ENCODE measurements at places on chromosomes 12 and 14.

- peak; percentile 88 for DNase-seq
Observed at GRCh38 chr12:57737467-57738460, 778 bp downstream of the AGAP2 start.

DNA sequence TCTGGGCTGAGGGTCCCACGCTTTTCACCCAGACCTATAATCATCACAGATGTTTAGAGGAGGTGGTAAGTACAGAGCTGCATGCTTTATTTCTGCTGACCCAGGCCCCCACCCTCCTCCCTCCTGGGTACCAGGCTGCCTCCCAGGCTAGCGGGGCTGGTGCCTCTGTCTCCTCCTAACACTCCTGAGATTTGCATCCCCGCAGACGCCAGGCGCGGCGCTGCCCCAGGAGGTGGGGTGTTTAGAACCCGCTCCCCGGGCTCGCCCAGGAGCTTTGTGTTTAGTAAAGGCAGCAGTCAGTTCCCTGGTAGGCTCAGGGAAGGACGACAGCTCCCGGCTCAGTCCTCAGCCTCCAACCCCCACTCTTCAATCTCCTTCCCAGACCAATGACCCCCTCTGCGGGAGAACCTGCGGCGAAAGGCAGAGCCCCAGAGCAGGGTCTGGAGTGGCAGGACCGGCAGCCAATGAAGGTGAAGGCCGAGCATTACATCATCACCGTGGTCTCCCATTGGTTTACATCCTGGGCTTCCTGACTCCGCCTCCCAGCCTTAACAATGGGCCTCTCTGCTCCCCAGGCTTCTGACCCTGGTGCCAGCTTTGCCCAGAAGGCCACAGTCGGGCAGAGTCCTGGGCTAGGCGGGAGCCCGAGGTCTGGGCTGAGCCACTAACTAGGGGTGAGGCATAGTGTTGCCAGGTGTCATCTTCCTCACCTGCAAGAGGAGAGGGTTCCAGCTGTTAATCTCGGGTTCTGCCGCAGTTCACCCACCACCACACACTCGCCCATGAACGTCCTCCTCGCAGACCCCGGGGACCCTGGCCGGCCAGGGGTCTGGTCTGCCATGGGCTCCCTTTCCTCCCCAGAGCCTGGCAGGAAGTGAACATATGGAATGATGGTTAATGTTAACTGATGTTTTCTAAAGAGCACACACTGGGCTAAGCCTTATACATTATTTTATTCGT, 57.5 kb downstream of the CALM1 start:
- DNase-seq, result peak; percentile 99

DNA sequence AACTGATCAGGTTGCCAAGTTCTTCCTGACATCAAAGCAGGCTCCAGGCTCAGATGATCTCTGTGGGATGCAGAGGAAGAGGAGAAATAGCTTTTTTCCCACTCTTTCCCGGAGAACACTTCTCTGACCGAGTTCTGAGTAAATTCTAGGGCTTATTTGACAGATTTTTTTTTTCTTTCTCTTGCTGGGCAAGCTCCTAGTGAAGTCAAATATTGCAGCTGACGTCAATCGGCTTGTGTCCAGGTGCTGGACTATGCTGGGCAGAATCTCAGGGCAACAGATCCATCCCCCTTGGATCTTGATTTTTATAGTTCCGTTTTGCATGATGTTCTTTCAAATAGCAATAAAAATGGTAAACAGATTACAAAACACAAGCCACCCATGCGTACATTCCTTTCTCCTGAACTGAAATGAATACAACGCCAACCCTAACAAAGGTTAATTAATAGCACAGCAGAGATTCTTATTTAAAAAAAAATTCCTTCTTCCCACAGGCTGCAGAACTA, 182.2 kb downstream of the NOVA1 start:
- no peak for DNase-seq

DNA sequence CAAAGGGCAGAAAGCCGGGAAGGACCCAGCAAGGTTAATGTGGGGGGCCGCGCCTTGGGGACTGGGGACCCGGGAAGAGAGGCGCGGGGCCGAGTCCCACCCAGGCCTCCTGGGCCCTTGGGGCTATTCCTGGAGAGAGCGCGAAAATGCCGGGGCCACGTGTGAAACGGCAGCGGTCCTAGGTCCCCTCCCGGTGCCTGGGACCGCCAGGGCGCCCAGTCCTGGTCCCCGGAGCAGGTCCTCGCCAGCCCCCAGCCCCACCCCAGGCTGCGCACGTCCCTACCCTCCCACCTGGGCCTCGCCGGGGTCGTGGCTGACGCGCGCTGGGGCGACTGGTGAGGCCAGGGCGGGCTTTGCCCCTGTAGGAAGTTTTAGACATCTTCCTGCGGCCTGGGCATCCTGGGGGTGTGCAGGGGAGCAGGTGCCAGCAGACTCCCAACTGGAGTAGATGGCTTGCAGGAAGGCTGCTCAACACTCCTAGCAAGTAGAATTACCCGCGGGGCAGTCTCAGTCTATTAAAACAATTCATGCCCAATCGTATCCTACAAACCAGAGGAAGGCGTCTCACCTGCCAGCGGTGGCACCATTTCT, 708 bp downstream of the FAR2 start:
- DNase-seq, result peak; percentile 72

GRCh38 chr12:5470221-5470620, 38.3 kb downstream of the NTF3 start:
- no peak for DNase-seq

- no peak for DNase-seq
Observed at GRCh38 chr12:108341356-108341755, 2.2 kb upstream of the CMKLR1 start.

DNA sequence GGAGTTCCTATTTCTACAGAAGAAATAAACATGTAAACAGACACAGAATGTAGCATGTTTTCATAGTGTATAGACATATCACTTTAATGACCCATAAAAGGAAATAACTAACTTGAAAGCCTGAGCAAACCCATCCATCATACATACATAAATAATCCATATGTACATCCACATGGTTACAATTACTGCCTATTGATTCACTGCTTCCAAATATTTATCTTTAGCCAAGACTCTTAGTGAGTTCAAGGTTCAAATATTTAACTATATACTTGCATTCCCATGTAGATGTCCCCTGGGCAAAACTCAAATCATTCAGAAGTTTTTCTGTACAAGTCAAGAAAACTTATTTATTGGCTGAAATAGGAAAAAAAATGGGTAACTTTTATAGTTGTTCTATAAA, 95.4 kb downstream of the CCER1 start:
- no peak for DNase-seq

- no peak for DNase-seq
Observed at GRCh38 chr14:91882369-91882768, 15.0 kb upstream of the TC2N start.

- peak; percentile 85 for DNase-seq
Observed at GRCh38 chr12:4272424-4273272, 914 bp upstream of the CCND2 start.

GRCh38 chr14:49930720-49931119, 37.8 kb downstream of the ARF6 start:
- no peak for DNase-seq

DNA sequence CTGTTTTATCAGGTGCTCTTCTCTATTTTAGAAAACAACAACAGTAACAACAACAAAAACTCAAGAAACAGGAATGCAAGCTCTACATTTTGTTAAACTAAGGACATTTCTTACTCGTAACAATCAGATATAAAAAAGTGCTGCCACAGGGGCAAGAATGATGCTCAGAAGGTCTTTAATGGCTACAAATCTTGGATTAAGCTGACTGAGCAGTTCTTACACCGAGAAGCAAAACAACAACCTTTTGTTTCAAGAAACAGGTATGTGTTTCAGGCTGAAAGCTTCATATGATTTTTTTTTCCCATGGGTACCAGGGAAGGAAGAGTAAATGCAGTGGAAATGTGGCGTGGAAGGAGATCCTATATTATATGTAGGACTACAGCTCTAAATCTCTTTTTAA, 786.8 kb upstream of the FBXO33 start:
- no peak for DNase-seq

DNA sequence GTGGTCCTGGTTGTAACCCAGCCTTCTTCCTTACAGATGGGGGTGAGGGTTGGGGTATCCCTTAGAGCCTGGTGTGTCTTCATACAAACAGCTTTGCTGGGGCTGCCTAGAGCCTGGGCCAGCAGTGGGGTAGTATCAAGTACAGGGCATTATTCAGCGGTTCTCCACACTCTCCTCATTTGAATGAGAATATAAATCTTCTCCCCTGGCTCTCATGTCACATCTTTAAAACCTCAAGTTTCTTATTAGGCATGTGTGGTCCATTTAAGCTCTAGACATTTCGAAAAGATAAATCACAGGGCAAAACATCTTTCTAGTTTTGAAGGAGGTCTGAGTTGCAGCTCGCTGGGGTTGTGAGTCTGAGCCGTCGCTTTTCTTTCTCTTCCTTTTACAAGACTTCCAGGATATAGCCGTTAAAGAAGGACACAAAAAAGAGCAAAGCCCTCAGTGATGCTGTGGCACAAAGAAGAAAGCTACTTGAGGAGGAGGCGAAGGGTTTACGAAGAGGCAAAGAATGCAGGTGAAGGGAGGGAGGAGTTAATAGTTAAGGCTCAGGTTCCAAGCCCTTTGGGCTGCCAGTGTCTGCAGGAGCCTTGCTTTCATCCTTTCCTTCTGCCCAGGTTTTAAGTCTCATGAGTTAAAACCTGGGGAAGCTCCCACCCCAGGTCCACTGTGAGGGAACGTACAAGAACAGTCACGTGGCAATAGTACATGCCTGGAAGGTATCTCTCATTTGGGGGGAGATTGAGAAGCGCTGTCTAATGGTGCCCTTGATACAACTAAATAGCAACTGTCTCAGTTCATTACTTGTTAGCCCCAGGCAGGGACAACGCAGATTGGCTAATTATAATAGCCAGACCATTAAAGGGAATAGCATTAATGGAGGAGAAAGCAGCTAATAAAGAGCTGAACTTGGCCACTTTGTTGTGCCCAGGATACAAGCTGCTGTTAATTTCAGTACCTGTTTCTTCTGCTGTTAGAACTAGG, 94.2 kb downstream of the ETV6 start:
- DNase-seq, result peak; percentile 40

DNA sequence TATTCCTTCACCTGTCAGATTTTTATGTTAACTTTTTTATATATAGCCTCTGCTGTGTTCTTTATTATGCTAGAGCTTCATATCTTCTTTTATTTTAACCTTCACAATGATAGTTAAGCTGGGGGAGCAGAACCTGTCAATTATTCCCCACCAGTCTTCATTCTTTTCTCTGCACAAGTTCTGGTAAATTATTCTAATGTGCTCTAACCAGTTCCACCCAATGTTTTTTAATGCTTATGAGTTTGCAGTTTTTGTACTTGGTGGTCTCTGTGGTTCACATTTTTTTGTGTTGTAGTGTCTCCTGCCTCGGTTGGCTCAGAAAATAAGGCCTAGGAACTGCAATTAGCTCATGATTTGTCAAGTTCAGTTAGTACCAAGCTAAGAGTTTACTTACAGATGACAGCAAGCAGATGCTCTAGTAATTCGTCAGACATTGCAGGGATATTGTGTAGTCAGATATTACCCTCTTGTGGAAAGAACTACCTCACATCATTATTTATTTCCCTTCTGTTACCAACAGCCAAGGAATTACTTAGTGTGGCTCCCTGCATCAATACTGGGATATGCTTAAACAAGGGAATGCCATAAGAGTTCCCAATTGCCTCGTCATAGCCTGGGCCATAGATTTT, 14.5 kb downstream of the DYRK2 start:
- no peak for DNase-seq

GRCh38 chr14:70020352-70021170, 141.3 kb downstream of the SMOC1 start:
- DNase-seq, result peak; percentile 42

DNA sequence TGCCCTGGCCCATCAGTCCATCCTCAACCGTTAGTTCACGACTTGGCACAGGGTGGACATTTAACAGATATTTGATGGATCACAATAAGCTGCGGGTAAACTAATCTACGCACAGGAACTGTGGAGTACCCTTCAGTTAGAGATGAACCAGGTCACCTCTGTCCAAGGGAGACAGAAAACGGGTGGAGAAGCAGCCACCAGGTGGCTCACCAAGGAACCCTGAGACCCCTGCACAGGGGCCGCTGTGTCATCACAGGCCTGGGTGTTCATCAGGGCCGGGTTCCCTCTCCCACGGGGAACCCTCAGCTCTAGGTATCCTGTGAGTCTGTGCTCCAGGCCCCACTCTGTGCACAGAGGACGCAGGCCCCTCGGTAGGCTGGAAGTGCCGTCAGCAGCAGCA, 122.2 kb downstream of the PIWIL1 start:
- DNase-seq, result no peak

DNA sequence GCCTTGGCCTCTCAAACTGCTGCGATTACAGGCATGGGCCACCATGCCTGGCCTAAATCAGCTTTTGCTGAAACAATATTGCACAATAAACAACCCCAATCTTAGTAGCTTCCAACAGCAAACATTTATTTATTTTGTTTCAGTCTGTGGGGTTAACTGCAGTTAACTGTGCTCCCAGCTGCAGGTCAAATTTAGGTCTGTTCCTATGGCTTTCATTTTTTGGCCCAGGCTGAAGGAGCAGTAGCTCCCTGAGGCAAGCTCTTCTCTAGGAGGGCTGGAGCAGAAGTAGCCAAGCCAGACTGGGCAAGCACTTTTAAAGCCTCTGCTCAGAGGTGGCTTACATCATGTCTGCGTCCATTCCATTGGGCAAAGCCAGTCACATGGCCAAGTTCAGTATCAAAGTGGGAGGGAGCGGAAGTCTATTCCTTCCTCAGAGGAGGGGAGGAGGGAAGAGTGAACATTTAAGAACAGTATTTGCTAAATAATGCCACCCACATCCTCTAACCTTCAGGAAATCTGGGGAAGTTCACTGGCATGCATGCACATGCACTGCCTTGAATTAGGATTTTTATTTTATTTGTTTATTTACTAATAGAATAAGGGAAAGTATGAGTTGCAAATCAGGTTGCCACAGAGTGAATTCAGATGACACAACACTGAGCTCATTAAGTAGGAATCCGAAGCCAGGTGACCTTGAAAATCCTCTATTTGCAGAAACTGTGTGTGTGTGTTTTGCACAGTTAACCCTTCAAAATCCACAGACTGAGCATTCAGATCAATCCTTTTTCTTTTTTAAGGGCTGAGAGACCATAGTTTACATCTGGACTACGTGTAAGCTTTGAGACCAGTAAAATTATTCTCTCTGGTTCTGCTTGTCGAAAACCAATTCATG, 122.0 kb upstream of the SEL1L start:
- DNase-seq, result no peak

DNA sequence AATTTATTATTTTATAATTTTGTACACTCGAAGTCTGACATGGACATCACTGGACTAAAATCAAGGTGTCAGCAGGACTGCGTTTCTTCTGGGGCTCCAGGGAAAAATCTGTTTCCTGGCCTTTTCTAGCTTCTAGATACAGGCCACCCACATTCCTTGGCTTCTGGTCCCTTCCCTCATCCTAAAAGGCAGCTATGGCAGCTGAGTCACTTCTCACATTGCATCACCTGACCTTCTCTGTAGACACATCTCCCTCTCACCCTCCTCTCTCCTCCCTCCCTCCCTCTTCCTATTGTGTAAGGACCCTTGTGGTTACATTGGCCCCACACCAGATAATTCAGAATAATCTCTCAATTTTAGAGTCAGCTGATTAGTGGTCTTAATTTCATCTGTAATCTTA, 92.4 kb downstream of the RPS6KA5 start:
- no peak for DNase-seq

All from H7 (cell line).